GM23338 (cell line): ENCODE measurements at places on chromosomes 1 and 21.

- DNase-seq: no peak
Observed at GRCh38 chr1:11395616-11396015, 83.3 kb upstream of the DISP3 start.

DNA sequence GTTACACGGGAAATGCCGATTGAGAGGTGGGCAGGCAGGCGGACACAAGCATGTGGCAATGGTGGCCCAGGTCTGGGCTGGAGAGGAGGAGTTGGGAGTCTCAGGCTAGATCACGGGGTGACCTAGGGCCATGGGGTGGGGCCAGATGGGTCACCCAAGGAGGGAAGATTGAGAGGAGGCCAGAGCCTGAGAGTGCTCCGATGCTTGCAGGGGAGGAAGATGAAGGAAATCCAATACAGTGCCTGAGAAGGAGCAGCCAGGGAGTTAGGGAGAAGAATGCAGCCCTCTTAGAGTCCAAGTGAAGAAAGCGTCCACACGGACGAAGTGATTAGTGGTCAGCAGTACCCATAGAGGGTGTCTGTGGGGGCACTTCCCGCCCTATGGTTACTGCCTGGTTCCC is 61.4 kb upstream of the FAM3B start:
- DNase-seq: no peak

- DNase-seq: peak; percentile 47
Observed at GRCh38 chr1:233361876-233362275, 34.4 kb downstream of the MAP3K21 start.

DNA sequence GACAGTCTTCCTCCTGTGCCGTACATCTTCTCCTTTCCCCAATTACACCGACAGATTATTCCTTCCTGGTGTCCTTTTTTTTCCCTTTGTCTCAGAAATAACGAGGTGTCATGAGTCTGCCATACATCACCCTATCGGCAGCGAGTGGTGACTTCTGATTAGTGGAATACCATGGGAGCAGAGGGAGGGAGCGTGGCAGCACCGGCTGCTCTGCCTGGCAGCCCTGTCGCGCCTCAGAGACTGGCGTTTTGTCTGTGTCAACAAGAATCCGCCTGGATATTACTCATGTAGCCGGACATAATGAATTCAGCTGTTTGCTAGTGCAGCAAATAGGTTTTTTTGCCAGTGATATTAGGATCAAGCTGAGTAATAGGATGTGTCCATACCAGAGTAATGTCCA is 51.8 kb downstream of the UTP25 start:
- no peak for DNase-seq

GRCh38 chr1:58412071-58412580 is 134.4 kb downstream of the OMA1 start:
- DNase-seq: no peak

DNA sequence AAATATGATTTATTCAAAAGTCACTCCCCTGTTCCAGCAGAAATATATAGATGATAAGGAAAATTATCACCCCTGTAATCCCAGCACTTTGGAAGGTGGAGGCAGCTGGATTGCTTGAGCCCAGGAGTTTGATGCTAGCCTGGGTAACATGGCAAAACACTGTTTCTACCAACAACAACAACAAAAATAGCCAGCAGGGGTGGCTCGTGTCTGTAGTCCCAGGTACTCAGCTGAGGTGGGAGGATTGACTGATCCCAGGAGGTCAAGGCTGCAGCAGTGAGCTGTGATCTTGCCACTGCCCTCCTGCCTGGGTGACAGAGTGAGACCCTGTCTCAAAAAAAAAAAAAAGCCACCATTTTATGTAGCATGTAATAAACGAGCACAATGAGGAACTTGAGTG is 1546.5 kb downstream of the NCAM2 start:
- peak; percentile 8 for DNase-seq

- no peak for DNase-seq
Observed at GRCh38 chr1:65882076-65882475, 89.4 kb downstream of the PDE4B start.

DNA sequence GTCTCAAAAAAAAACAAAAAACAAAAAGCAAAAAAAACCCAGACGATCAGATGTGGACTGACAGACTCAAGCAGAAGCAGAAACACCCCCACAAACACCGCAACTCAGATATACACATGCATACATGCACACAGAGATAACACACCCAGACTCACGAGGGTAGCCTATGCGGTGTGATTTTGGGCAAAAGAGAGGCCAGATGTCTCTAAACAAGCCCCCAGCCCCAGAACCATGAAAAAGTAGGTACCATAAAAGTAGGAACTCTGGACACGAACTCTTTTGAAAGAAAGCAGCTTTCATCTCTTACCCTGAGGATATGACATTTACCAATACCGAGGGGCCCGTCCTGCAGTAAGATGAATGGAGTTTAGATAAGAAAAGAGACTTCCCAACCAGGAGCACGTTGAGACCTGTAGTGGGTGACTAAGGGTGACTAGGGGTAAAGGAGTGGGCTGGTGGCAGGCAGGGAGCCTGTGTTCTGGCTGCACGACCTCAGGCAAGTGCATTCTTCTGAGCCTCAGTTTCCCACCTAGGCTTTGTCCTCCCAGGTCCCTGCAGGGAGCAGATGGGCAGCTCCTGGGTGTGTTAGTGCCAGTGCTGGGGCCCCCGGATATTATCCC is 1.5 kb upstream of the TINAGL1 start:
- DNase-seq: no peak

GRCh38 chr1:154682254-154682653 is 74.3 kb upstream of the ADAR start:
- peak; percentile 58 for DNase-seq

DNA sequence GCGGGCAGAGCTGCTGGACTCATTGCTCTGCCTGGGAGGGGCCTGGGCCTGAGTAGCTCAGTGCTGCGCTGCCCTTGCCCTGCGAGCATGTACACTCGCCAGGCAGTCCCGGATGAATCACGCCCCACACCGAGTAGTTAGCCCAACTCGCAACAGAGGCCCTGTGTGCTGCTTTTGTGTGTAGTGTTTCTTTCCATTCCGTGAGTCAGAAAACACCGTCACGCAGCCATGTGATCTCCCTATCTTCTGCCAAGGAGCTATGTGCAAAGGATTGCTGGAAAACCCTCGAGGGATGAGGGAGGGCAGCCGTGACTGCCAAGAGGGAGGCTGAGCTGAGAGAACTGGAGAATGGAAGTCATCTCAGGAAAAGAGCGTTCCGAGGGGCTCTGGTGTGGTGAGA is 37.3 kb downstream of the NENF start:
- DNase-seq: no peak

DNA sequence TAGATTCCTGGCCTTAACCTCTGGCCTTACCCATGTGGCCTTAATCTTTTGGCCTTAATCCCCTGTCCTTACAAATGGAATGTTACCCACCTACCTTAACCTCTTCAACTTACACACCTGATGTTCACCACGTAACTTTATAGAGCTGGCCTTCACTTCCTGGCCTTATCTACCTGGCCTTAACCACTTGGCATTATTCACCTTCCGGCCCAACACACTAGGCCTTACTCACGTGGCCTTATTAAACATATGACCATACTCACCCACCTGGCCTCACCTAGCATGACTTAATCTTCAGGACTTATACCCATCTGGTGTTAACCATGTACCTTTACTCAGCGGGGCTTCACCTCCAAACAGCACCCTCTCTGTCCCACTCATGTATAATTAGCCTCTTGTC is 41.7 kb downstream of the EXOC8 start:
- DNase-seq: no peak

DNA sequence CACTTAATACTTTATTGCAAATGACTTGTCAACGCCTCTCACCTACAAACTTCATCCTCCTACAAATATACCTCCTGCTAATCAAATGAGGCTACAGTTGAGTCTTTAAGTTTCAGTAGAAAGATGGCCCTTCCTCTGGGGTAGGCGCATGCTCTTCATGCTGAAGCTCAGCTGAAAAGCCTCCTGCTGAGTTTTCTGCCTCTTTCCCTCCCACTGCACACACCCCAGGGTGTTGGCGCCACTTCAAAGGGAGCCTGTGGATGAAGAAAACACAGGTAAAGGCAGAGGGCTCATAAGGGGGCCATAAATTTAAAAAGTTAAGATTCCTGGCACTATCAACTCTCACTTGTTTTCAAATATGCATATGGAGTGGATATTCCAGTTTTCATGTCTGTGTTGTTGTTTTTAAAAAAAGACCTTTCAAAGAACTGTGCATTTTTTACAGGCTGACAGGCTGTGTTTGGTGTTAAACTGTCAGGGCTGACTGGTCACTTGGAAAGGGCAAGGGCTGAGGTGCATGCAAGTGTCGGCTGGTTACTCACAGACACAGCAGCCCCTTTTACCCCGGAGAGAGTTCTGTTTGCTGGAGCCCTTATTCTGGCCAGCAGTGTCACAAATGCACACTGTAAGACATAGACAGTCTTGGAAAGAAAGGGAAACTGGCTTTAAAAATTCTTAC is 42.9 kb upstream of the LGALS8 start:
- no peak for DNase-seq
